Astrocyte of the hippocampus (primary cell): ENCODE measurements at places on chromosomes 2 and 18.

DNA sequence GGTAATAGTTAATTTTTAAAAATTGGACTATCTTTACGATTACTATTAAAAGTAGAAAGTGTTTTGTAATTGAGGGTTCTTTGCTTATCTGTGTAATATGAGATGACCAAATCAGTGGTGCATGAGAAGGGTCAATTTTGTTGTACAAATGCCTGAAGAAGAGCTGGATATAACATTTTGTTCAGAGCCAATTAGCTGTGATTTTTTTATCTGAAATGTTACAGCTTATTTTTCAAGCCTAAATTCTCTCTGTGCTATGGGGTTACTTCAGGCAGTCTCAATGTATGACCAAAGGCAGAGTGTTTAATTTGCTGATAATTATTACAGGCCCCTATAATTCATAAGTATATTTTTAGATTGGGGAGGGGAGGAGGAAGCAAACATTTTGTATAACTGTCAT is 41.8 kb downstream of the OTX1 start:
- DNase-seq = no peak

DNA sequence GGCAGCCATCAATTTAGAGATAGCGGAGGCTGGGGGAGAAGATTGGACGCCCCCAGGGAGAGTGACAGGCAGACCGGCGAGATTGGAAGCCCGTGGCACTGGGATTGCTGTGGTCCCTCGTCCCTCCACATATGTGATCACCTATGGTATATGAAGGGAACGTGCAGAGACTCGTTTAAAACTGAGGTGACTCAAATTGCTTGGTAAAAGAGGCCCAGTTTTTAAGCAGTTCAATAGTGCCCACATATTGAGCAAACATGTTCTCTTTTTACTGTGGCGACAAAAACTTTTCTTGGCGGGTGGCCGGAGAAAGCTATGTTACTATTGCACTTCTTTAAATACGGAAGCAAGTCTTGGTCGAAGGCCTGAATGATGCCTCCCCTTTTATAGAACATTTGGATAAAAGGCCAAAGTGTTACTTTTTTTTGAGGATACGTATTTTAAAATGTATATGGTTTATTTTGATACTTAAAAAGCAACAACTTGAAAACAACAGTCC is 9.1 kb downstream of the B3GNT2 start:
- no peak for DNase-seq

GRCh38 chr2:17363846-17364245 is 154.4 kb downstream of the RAD51AP2 start:
- peak; percentile 34 for DNase-seq

DNA sequence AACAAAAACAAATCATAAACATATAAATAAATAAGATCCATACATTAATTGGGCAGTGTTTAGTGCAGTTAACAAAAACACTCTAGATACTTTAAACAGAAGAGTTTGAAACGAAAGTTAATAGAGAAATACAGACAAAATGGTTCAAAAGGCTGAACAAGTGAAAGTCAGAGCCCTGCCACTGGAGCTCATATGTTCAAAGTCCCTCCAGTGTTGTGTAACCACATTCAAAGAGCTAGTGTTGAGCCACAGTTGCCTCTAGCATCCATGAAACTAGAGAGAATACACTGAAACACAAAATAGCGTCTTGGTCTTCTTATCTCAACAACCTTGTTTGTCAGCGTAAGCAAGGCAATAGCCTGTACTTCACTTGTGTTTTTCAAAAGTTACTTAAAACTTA is 1309.8 kb upstream of the NRXN1 start:
- DNase-seq = no peak

GRCh38 chr2:48467637-48468036 is 62.3 kb upstream of the STON1 start:
- no peak for DNase-seq

DNA sequence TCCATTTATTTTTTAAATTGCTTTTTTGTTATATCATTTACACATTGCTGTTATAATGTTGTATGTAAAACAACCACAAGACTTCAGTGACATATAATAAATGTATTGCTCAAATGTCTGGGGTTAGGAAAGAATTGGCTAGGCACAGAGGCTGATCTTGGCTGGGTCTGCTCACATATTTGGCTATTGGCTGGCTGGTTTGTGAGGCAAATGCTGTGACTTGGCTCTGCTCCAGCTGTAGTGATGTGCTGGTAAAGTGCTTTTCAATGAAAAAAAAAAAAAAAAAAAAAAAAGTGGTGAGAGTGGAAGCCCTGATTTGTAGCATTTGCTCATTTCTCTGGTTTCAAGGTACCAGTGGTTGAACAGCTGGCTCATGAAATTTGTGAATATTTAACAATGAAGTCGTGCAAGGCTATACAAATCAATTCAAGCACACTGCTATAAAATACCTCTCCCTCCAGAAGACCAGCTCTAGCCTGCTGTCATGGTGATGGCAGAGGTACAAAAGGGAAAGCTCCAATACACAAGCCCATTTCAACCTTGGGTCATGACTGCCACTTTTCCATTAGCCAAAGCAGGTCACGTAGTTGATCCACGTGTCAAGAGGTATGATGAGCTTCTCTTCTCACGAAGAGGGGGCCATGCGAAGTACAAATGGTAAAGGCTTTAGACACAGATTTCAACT is 43.7 kb upstream of the RIT2 start:
- DNase-seq = peak; percentile 57

GRCh38 chr2:132404056-132404455 is 12.5 kb upstream of the GPR39 start:
- DNase-seq = no peak

DNA sequence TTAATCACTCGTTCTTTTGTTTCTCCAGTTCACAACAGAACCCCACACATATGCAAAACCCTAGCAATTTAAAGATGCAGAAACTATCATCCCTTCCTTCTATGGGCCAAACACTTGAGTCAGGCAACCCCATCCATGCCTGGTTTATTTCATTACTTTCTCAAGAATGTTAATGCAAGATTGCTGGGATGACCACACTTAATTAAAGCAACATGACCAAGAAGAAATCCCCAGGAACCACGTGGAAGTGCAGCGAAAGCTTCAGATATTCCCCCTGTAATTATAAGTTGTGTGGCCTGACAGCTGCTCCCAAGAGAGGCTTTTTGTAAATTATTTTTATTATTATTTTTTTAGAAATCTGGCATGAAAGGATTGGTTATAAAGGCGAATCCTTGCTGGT is 246.2 kb upstream of the ID2 start:
- no peak for DNase-seq

DNA sequence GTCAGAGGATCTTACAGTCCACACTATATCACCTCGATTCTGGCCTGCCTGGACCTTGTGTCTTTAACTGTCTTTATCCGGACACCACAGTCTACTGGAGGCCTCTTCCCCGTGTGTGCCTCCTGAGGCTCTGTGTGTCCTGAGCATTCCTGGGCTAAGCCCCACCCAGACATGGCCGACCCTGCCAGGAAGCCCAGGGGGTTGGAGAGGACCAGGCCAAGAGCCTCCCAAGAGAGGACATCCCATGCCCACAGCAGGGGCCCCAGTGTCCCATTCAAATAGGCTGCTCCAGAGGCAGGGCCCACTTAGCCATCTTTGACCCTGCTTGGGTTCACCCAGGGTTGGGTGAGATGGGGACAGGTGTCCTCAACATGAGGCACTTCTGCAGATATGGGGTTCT is 84.7 kb upstream of the OTOS start:
- no peak for DNase-seq

GRCh38 chr18:46068763-46069162 is 3.3 kb downstream of the PSTPIP2 start:
- no peak for DNase-seq

GRCh38 chr18:13461469-13461868 is 242.9 kb downstream of the LDLRAD4 start:
- DNase-seq = no peak

DNA sequence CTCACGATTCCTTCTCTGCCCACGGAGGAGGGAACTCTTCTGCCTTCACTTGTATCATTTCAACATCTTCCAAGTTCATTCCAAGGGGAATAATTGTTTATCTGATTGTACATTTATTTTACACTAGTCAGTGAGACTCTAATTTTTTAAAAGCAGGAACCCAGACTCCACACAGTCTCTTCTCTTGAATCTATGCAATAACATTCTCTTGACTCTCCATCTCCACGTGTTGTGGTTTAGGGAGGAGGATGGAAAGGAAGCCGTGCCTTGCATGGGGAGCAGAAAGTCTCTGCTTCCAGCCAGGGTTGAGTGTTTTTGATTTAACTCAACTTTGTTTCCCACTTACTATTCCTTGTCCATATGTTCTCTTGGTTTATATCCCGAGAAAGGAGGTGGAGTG is 131.1 kb upstream of the RIOK3 start:
- no peak for DNase-seq

GRCh38 chr2:46126571-46126970 is 170.6 kb upstream of the EPAS1 start:
- DNase-seq = no peak

GRCh38 chr18:79690071-79690470 is 10.5 kb downstream of the CTDP1 start:
- no peak for DNase-seq

DNA sequence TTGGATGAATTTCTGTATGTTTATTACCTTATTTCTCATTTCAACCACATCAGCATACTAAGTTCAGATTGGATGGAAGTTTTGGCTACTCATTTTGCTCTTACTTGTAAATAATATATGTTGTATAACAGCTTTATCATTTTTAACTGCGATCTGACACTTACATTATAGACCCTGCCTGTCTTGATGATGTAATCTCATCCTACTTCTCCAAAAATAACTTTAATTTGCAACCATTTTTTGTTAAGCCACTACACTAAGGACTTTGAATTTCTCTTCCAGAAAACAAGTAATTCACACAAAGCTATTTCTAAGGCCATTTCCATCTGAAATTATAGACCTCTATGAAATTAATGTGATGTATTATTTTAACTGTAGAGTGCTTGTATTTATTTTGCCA is 240.7 kb downstream of the WDR7 start:
- DNase-seq = no peak

DNA sequence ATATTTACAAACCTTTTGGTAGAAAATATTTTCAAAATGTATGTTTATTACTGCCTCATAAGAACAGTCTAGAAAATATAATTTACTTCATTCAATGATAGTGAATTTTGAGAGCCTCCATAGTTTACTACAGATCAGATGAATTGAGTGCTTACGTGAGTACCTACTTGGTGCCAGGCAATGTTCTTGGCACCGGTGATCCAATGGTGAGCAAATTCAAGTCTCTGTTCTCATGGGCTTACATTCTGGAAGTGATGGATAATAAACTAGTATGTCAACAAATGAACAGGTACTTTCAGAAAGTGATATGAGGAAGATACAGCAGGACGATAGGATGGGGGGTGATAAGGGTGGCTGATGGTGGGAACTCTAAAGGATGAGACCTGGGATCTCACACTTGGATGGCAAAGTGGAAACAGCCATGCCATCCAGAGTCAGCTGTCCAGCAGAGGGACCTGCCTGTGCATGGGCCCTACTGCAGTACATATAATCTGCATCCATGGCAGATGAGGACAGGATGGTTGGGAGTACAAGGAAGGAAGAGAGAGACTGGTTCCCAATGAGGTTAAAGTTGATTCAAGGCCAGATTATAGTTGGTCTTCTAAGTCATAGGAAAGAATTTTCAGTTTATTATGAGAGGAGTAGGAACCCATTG is 277.0 kb downstream of the NEDD4L start:
- no peak for DNase-seq

- DNase-seq = no peak
Observed at GRCh38 chr2:231002641-231003040, 6.7 kb downstream of the SPATA3 start.

- DNase-seq = no peak
Observed at GRCh38 chr2:120029672-120030640, 17.1 kb downstream of the EPB41L5 start.

- no peak for DNase-seq
Observed at GRCh38 chr2:236785611-236786057, 216.0 kb downstream of the ACKR3 start.

GRCh38 chr2:119810049-119810630 is 50.4 kb downstream of the PTPN4 start:
- no peak for DNase-seq

DNA sequence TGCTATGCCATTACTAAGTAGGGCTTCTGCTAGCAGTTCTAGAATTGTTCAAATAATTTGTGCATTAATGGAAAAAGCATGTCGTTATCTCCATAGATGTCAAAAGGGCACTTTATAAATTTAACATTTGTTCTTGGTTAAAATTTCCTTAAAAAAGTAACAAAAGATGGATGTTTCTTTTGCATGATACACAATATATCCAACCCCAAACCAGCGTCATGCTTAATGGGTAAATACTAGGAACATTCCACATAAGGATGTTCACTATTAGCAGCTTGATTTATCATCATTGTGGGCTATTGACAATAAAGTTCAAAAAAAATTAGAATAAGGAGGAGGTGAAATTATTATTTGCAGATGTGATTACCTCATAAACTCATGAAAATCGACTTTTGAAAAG is 79.7 kb downstream of the GREB1L start:
- no peak for DNase-seq

GRCh38 chr18:22504251-22505030 is 86.7 kb upstream of the CTAGE1 start:
- DNase-seq = no peak

GRCh38 chr2:19819097-19820065 is 82.4 kb downstream of the TTC32 start:
- DNase-seq = peak; percentile 73

DNA sequence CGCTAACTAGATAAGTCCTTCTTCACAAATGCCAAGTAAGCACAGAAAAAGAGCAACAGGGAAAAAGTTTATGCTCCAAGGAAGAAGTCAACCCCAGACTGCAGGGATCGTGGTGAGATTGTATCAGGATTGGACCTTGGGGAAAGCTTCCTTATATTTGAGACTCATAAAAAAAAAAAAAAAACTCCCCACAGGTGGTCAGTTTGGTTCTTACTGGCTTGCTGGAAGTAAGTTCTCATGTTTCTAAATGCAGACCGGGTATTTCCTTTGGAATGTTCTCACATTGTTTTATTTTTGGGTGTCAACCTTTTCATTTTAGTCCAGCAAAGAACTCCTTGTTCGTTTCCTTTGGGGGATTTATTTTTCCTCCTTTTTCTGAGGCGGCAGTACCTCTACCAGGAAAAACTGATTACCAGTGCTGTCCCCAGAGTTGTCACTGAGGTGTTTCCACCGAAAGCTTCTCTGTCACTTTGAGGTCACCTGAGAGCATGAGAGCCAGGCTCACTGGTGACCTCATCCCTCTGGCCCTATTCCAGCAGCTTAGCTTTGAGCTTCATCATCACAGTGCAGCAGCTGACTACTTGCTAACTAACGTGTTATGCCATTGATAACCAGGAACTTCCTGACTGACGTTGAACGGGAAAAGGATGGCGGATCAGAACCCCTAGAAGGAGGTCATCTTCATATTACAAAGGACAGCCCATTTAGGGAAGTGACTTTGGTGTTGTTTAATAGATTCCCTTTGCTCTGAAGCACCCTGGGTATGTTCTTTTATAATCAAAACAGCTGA is 16.8 kb upstream of the ATP8B1 start:
- peak; percentile 92 for DNase-seq

- no peak for DNase-seq
Observed at GRCh38 chr18:76915456-76915855, 93.1 kb downstream of the ZNF236 start.

DNA sequence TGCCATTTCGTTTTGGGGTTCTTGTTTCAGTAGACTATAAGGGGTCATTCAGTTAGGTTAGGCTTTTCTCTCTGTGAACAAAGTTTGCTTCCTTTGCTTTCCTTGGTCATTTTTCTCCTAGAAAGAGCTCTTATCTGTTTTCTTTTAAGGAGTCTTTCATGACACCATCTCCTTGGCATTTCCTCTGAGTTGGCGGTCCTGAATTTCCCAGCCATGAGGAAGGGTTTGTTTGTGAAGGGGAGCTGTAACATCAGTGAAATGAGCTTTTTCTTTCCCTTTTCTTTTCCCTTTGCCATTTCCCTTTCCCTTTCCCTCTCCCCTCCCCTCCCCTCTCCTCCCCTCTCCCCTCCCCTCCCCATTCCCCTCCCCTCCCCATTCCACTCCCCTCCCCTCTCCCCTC is 61.7 kb downstream of the MAP4K4 start:
- peak; percentile 92 for DNase-seq
